ENCODE measurements at places on chromosomes 7 and 10. TPM values are rescaled to one million over a fixed set of nuclear protein-coding genes. Genes with fewer than 3 reads are reported as not detected.

- H3K4me3 ChIP-seq = no peak overlapping the region
- DNase-seq = no peak
- H3K36me3 ChIP-seq = peaks cover 36% of the 10 kb centered on the region
- no peaks in the 10 kb centered on the region for H3K27me3 ChIP-seq
- H3K27ac ChIP-seq = no peak overlapping the region
Measured at GRCh38 chr10:14507781-14508180, 177.1 kb upstream of the FRMD4A start.

DNA sequence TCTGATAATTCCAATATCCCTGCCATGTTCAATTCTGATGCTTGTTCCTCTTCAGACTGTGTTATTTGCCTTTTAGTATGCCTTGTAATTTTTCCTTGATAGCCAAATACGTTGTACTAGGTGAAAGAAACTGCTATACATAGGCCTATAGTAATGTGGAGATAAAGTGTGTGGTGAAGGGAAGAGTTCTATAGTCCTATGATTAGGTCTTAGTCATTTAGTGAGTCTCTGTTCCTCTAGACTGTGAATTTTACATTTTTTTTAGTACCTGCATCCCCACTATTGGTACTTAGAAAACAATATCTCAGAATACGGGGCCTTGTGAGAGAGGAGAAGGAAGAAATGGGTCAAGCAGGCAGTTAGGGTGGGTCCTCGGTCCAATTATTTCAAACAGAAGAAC lies 59.6 kb upstream of the SEMA3E start:
- no peak overlapping the region for H3K27ac ChIP-seq
- no peaks in the 10 kb centered on the region for H3K36me3 ChIP-seq
- no peak overlapping the region for H3K4me3 ChIP-seq
- no peaks in the 10 kb centered on the region for H3K4me1 ChIP-seq
- H3K27me3 ChIP-seq = no peaks in the 10 kb centered on the region

- H3K4me3 ChIP-seq = no peak overlapping the region
- H3K4me1 ChIP-seq = no peaks in the 10 kb centered on the region
- no peak overlapping the region for H3K27ac ChIP-seq
- peaks cover 23% of the 10 kb centered on the region for H3K36me3 ChIP-seq
- no peaks in the 10 kb centered on the region for H3K27me3 ChIP-seq
Measured at GRCh38 chr7:132899833-132900232, 182.1 kb downstream of the CHCHD3 start.

DNA sequence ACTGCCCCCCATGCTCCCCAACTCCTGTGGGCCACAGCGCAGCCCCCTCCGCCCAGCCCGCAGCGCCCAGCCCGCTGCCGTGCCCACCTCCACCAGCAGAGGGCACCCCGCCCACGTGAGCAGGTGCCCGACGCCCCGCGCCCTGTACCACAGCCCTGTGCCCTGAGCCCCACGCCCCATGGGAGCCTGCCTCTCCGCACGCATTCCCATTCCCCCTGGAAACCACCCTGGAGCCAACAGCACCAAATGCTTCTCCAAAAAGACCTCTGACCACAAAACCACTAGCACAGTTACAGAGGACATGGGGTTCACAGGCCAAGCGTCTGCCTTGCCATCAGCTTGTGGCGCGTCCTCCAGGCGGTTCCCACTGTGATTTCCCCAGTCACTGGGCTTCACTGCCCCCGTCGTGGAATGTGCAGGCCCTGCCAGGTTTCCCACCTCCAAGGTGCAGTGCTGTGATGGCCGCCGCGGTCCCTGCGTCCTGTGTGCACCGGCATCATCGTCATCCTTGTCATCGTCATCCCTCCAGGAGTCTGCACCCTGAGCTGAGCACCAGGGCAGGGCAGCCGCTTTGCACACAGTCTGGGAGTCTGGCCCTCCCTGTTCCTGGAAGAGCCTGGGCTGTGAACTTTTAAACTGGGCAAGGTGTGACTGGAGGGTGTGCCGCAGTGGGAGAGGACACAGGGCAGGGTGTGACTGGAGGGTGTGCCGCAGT lies 61.7 kb downstream of the PWWP2B start:
- no peak overlapping the region for H3K4me3 ChIP-seq
- H3K27me3 ChIP-seq = no peaks in the 10 kb centered on the region
- H3K4me1 ChIP-seq = no peaks in the 10 kb centered on the region
- no peaks in the 10 kb centered on the region for H3K36me3 ChIP-seq
- DNase-seq = peak; percentile 82

- peaks cover 30% of the 10 kb centered on the region for H3K27me3 ChIP-seq
- H3K4me3 ChIP-seq = no peak overlapping the region
- no peak overlapping the region for H3K27ac ChIP-seq
- H3K4me1 ChIP-seq = no peaks in the 10 kb centered on the region
Measured at GRCh38 chr10:113297226-113297625, 255.6 kb upstream of the HABP2 start.

DNA sequence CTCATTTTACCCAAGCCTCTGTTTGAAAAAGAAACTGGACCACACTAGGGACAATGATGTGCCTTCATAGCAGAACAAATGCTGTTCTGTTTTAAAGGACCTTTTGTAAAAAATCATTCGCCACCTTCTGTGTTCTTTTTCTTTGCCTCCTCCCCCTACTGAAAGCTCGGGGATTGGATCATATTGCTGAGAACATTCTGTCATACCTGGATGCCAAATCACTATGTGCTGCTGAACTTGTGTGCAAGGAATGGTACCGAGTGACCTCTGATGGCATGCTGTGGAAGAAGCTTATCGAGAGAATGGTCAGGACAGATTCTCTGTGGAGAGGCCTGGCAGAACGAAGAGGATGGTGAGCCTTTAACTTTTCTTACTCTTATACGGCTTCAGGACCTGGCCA lies 62.2 kb downstream of the POLL start:
- no peak for DNase-seq
- peaks cover 1% of the 10 kb centered on the region for H3K36me3 ChIP-seq
- no peaks in the 10 kb centered on the region for H3K27me3 ChIP-seq

- H3K36me3 ChIP-seq = no peaks in the 10 kb centered on the region
- no peaks in the 10 kb centered on the region for H3K4me1 ChIP-seq
- no peak overlapping the region for H3K27ac ChIP-seq
- H3K4me3 ChIP-seq = no peak overlapping the region
- H3K27me3 ChIP-seq = no peaks in the 10 kb centered on the region
Measured at GRCh38 chr10:51340845-51341610, 266.7 kb downstream of the PRKG1 start.

GRCh38 chr10:122733931-122734665 lies 34.5 kb upstream of the C10orf120 start:
- no peak overlapping the region for H3K4me3 ChIP-seq
- no peak for DNase-seq
- no peaks in the 10 kb centered on the region for H3K36me3 ChIP-seq
- H3K4me1 ChIP-seq = no peaks in the 10 kb centered on the region

DNA sequence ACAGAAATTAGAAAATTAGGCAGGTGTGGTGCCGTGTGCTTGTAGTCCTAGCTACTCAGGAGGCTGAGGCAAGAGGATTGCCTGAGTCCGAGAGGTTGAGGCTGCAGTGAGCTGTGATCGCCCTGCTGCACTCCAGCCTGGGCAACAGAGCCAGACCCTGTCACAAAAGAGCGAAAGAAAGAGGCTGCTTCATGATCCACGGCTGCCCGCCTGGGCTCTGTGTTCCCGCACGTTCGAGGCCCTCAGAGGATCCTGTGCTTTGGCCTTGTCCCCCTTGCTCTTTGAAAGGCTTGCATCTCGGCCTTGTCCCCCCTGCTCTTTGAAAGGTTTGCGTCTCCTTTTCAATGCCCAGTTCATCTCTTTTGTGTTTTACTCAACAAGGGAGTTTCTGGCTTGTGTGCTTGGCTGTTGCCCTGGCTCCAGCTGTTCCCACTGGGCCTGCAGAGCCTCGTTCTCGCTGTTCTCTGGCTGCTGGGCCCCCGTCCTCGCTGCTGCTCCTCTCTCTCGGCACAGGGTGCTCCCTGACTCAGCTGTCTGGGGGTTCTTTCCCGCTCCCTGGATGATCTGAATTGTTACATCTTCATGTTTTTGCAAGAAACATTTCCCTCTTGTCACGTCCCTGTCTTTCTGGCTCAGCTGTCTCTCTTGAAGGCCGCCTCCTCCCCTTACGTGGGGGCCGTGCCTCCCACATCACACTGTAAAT lies 45.1 kb upstream of the INPP5A start:
- H3K36me3 ChIP-seq = no peaks in the 10 kb centered on the region
- no peaks in the 10 kb centered on the region for H3K4me1 ChIP-seq
- no peak overlapping the region for H3K4me3 ChIP-seq
- peaks cover 4% of the 10 kb centered on the region for H3K27me3 ChIP-seq
- DNase-seq = no peak

DNA sequence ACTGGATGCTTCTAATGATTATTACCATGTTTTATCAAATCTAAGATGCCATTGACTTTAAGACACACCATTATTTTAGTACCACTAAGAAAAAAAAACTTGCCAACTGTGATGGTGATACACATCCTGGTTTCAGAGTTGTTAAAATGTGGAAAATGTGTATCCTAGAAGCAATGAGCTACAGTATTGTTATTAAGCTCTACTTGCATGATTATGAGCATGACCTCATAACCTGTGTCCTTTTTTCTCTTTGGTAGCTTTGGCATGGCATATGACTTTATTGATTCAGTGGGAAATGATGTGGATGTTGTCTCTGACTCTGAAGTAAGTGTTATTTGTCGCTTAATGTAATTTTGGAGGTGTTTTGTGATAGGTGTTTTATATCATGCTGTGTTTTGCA lies 3.3 kb downstream of the EDRF1 start:
- no peak overlapping the region for H3K27ac ChIP-seq
- H3K4me3 ChIP-seq = no peak overlapping the region
- no peaks in the 10 kb centered on the region for H3K27me3 ChIP-seq
- H3K4me1 ChIP-seq = peaks cover 23% of the 10 kb centered on the region
- H3K36me3 ChIP-seq = peaks cover 22% of the 10 kb centered on the region
- DNase-seq = no peak

DNA sequence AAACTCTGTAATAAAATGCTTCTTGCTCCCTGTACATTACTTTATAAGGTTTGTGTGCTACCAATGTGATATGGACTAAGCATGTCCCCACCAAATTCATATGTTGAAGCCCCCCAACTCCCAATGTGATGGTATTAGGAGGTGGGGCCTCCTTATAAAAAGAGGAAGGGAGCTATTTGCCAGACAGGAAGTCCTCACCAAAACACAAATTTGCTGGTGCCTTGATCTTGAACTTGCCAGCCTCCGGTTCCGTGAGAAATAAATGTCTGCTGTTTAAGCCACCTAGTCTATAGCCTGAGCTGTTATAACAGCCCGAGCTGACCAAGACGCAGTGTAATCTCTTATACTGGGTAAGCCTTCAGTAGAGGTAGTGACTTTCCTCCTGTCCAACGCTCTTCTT lies 114.5 kb downstream of the INHBA start:
- H3K4me1 ChIP-seq = no peaks in the 10 kb centered on the region
- H3K4me3 ChIP-seq = no peak overlapping the region
- no peak for DNase-seq
- no peaks in the 10 kb centered on the region for H3K27me3 ChIP-seq
- H3K36me3 ChIP-seq = no peaks in the 10 kb centered on the region

DNA sequence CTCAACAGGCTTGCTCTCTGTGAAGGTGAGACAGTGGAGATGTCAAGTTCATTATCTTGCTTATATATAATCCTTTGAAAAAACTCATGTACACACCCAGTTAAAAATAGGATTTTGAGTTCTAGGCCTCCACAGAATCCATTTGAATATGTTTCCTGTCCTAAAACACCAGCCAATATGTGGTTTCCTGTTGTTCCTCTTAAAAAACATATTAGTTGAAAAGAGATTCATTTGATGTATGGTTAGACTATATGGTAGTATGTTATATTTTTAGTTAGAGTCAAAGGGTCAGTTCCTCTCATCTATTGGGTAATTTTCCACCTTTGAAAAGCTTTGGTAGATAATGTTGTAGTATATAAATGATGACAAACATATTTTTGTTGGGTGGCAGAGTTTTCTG lies 16.0 kb downstream of the PPP1R9A start:
- no peaks in the 10 kb centered on the region for H3K4me1 ChIP-seq
- no peak for DNase-seq
- H3K27ac ChIP-seq = no peak overlapping the region
- no peaks in the 10 kb centered on the region for H3K36me3 ChIP-seq
- H3K4me3 ChIP-seq = no peak overlapping the region
- peaks cover 2% of the 10 kb centered on the region for H3K27me3 ChIP-seq

- peaks cover 7% of the 10 kb centered on the region for H3K27me3 ChIP-seq
- H3K4me1 ChIP-seq = peaks cover 2% of the 10 kb centered on the region
- H3K27ac ChIP-seq = no peak overlapping the region
Measured at GRCh38 chr7:101418694-101419093, 56.0 kb downstream of the COL26A1 start.

GRCh38 chr7:104973909-104974415 lies 40.0 kb upstream of the KMT2E start:
- no peak for DNase-seq
- H3K4me3 ChIP-seq = no peak overlapping the region
- no peak overlapping the region for H3K27ac ChIP-seq

DNA sequence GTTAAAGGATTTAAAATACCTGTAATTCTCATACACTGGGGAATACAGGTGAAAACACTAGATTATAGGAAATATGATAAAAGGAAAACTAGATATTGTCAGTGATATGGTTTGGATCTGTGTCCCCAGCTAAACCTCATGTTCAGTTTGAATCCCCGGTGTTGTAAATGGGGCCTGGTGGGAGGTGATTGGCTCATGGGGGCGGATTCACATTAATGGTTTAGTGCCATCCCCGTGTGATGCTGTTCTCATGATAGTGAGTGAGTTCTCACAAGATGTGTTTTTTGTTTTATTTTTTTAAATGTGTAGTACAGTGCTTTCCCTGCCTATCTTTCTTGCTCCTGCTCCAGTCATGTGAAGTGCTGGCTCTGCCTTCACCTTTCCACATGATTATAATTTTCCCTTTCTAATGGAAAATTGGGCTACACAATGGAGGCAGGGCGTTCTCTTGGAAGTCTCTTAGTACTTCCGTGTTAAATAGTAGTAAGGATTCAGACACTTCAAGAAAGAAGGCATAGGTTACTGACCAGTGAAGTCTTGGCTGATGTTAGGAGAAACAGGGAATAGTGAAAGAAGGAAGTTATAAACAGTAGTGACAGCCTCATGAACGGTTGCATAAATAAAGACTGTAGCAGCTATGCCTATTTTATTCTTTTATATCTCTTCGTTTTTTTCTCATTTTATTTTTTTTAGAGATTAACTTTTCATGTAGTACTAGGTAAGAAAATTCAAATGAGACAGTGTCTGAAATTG lies 386.4 kb downstream of the SUGCT start:
- H3K36me3 ChIP-seq = no peaks in the 10 kb centered on the region
- no peak overlapping the region for H3K27ac ChIP-seq

POT1 gene
- total RNA-seq = 39.1 TPM

PON1 gene
- not detected for total RNA-seq

GPER1 gene
- 0.26 TPM for total RNA-seq

TMEM26 gene
- total RNA-seq = not detected

ZSCAN25 gene
- total RNA-seq = 42.5 TPM

PARG gene
- 32.7 TPM for total RNA-seq
